ENCODE measurements at places on chromosomes 1 and 21.

DNA sequence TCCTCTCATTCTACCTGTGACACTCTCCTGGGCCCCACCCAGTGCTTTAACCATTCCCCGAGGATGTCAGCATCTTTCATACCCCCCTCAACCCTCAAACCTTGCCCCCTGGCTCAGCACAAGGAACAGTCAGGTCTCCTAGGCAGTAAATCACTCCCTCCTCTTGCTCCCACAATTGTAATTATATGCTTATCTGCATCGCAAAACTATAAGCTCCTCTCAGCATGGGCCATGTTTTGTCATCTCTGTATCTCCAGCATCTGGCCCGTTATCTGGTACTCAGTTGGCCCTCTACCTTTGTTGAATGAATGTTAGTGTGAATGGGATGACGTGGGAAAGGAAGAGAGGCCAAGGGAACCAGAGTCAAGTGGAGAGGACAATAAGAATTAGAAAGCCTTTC lies 2.8 kb upstream of the ELOVL1 start:
- no peak for DNase-seq

- no peak for DNase-seq
These were observed 25.7 kb downstream of the LY9 start for GRCh38 chr1:160821627-160822026.

- no peak for DNase-seq
These were observed 57.9 kb upstream of the ADARB1 start for GRCh38 chr21:45016406-45017038.

DNA sequence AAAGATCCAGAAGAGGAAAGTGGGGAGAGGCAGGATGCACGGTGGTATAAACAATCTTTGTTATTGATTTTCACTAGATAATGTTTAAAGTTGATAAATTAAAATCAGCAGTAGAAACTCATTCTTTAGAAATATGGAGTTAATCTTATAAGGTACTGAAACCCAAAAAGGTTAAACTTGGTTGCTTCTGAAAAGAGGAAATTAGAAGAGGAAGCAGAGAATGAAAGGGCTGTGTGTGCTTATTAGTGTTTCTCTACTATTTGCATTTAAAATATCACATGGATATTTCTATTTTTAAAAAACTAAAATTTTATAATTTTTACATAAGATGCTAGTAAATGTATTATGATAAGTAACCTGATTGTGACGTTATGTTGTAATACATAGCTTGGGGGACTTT lies 24.4 kb downstream of the C1orf141 start:
- DNase-seq: no peak

DNA sequence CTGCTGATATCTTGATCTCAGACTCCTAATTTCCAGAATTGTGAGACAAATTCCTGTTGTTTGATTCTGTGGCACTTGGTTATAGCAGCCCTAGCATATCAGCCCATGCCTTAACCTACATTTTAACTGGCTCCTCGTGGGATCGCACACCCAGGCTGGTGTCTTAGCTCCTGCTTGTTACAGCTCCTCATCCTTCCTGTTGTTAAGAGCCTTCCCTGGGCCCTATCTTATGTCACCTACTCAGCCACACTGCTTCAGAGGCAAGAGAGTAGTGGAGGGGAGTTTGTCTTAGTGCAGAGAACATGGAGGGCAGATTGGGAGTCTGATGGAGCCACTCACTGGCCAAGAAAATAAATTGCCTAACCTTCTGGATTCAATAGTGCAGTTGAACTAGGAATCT lies 131.0 kb downstream of the ROR1 start:
- DNase-seq: no peak

GRCh38 chr1:169604781-169605560 lies 18.7 kb upstream of the F5 start:
- DNase-seq: no peak

DNA sequence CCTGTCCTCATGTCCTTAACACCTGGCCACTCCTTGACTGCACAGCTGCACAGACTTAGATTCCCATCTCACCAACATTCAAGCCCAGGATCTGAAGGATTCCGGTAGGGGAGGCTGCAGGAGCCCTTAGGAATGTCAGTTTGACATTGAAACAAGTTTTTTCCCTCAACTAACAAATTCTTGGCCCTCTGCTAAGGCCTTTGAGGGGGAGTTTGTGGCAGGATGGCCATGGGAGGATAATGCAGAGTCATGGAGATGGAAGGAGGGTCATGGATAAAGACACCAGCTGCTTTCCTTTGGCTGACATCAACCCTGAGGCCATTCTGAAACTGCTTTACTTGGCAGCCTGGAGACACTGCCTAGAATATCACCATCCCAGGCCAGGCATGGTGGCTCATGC lies 63.4 kb upstream of the PPP2R5A start:
- DNase-seq: no peak

- DNase-seq: no peak
These were observed 5.8 kb downstream of the KISS1 start for GRCh38 chr1:204190212-204191211.

DNA sequence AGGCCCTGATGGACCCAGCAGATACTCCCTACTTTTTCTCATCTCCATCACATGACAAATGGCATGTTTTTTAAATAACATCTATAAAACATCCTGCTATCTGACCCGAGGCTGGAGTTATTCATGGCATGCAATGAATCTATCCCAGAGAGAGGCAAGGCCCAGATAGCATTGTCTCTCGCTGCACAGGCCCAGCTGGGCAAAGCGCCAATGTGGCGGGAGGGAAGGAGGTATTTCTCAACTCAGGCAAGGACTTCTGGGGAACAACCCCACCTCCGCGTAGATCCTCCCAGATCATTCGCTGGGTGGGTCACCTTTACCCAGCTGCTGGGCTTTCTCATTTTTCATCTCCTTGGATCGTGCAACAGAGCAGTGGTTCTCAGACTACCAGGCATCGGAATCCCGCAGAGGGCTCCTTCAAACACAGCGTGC lies 59.8 kb downstream of the ERG start:
- DNase-seq: no peak

- DNase-seq: no peak
These were observed 10.5 kb downstream of the RAVER2 start for GRCh38 chr1:64755361-64755760.

DNA sequence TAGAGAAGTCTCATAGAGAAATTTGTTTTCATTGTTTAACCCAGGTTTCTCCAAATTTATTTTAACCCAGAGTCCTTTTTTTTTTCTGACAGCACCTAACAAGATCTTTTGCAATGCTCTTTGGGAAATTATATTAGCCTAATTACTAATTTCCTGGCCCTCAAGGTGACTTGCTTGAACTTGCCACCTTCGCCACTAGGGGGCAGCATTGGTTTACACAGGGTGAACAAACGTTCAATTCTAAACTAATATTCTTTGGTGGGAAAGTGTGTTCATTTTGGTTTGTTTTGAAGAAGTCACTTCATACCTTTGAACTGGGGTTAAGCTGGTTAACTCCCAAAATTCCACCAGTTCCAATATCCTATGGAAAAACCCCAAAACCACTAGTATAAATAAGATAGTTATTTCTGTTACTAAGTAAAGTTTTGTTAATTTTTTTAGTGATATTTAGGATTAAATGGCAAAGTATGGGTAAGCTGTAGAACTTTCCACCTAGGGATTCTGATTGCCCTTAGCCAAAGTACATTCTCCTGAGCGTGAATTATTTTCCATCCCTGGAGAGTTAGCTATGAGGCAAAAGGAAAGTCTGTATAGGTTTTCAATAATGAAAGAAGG lies 13.0 kb downstream of the CCDC190 start:
- peak; percentile 77 for DNase-seq

Measured in stimulated activated naive CD4-positive, alpha-beta T cell treated with Interleukin-2 at 50 U/mL for 16 hours (primary cell).